ENCODE measurements at places on chromosomes 5 and 9. TPM values are rescaled to one million over a fixed set of nuclear protein-coding genes. Genes with fewer than 3 reads are reported as not detected.

DNA sequence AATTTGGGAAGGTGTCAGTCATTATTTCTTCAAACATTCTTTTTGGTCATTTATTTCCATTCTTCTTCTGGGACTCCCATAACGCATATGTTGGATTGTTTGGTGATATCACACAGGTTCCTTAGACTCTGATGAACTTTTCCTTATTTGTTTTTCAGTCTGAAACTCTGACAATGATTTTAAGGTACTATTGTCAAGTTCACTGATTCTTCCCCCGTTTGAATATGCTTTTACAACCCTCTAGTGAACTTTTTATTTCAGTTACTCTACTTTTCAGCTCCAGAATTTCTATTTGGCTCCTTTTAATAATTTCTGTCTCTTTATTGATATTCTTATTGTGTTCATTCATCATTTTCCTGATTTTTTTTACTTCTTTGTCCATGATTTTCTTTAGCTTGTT, 92.5 kb upstream of the RORB start:
- DNase-seq, result no peak

- DNase-seq, result no peak
These were observed 3.3 kb downstream of the OR5C1 start for GRCh38 chr9:122791872-122792669.

DNA sequence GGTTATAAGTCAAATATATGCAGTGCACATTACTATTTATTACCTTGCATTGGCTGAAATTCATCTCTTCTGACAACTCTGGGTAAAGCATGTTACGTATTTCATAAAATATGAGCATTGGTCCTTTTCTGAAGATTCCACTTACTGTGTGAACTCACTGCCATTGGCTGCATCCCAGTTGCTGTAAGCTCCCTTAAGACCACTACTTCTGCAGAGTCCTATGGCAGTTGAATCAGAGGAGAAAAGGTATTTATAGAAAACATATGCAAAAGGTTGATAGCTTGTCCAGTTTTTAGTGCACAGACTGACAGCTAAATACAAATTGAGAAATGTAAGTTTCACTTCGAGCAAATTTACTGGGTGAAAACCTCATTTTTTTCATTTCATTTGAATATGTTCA, 394.6 kb upstream of the ARRDC3 start:
- DNase-seq, result peak; percentile 4

The FBP1 gene
- 0.53 TPM for polyA plus RNA-seq

The MYOT gene
- 327 TPM for polyA plus RNA-seq

DNA sequence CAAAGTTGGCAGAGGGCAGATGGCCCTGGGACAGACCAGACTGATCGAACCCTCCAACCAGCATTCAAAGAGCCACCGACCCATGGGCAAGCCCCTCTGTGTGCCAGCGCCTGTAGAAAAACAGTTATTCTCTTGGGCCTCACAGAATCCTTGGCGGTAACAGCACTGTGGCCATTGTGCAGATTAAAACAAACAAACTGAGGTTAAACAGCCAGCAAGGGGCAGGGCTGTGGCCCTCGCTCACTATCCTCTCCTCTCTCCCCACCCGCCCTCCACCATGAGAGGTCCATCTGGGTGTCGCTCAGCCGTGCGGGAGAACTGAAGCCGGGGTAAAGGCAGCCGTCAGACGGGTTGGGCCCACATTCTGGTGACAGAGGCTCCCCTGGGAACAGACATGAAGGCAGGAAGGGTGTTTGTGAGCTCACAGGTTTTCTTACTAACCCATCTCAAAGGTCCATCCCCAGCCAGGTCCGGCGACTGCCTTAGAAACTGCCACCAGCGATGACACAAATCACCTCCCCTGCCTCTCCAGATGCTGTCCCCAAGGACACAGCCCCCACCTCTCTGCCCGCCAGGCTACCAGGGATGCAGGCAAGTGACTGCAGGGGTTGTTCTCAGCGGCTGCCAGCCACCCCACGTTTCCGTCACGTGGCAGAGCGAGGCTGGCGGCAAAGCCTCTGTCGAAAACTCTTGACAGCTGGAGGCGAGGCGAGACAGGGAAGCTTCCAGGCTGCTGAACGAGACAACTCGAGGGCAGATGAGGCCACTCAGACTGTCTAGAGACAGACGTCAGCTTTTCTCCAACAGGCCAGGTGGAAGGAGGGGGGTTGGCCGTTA, 75.8 kb upstream of the SARDH start:
- no peak for DNase-seq

The PTPN3 gene
- 2.1 TPM for polyA plus RNA-seq

The SLC27A6 gene
- polyA plus RNA-seq, result 1.0 TPM

DNA sequence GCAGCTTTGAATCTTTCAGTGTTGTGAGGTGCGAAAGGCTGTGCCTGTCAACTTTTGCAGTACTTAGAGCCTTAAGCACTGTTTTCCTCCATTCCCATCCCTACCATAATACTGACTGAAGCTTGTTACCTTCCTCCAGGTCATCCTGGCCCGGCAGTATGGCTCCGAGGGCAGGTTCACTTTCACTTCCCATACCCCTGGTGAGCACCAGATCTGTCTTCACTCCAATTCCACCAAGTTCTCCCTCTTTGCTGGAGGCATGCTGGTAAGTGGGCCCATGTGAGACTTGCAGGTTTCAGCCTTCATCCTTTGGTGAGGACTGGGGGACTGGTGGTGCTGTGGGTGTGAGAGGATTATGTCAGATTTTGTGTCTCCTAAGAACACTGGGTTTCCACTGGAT, 1.5 kb downstream of the TMED9 start:
- DNase-seq, result no peak

- no peak for DNase-seq
These were observed 24.4 kb downstream of the WHRN start for GRCh38 chr9:114480746-114481435.

- no peak for DNase-seq
These were observed 71.8 kb downstream of the SMARCA2 start for GRCh38 chr9:2086971-2087370.

GRCh38 chr5:96142786-96143434, 181.3 kb upstream of the ELL2 start:
- no peak for DNase-seq

DNA sequence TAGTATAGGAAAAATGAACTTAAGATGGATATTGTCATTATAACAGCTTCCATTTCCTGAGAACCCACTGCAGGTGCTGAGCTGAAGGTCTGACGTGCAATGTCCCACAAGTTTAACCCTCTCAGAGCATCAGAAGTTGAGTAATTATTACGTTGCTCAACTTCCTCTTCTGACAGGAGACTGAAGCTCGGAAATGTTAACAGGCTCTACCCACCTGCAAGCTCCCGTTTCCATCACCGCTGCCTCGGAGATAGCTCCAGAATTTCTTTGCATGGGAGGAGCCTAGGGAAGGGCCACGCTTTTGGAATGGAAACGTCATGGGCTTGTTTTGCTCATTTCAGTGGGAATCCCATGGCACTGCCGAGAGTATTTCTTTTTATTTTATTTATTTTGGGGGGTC, 1.0 kb upstream of the NTMT1 start:
- no peak for DNase-seq

DNA sequence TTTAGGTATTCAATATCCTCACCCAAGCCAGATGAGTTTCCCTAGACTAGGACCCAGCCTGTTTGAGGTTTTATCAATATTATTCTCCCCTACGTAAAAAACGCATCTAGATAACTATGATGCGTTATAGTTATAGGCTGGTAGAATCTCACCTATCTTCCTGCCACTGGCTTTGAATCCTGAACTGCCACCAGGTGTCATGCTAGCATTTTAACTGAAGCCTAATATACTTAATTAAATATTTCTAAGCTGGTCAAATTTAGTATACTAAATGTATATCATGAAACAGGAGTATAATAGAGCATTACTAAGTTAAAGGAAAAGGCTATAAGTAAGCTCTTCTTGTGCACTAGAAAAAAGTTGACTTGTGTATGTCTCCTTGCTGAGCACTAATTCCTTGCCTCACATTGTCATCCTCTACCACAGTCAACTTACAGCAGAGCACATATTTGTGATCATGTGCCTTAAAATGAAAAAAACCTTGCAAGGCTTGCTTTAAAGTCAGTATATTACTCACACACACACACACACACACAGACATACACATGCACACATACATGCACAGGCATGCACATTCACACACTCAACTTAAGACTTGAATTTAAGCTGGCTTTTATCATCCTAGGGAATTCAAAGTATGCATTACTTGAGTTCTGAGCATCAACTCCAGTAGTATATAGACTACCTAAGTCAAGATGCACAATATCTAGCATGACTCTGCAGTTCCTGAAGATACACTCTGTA, 303.4 kb downstream of the ADGRV1 start:
- no peak for DNase-seq

- DNase-seq, result no peak
These were observed 421.0 kb downstream of the GADD45G start for GRCh38 chr9:90025816-90026215.

GRCh38 chr9:1759771-1760300, 255.3 kb upstream of the SMARCA2 start:
- no peak for DNase-seq

All from forelimb muscle (tissue), 1 donor.